ENCODE measurements at places on chromosomes 2 and 18.

- no peak for DNase-seq
Observed at GRCh38 chr2:47089083-47089464, 66.0 kb downstream of the STPG4 start.

DNA sequence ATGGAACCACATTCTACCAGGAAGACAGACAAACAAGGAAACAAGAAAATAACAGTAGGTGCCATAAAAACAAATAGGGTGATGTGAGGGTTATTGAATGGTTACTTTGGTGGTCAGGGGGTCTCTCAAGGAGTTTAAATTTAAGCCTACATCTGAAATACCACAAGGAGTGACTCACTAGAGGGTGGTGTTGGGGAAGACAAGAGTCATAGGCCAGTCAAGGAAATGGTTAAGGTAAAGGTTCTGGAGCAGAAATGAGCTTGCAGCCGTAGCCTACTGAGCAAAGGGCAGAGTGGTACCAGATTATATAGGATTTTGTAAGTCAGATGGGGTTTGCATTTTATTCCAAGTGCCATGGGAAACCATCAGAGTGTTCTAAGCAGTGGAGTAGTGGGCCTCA lies 135.6 kb upstream of the DAPL1 start:
- no peak for DNase-seq

DNA sequence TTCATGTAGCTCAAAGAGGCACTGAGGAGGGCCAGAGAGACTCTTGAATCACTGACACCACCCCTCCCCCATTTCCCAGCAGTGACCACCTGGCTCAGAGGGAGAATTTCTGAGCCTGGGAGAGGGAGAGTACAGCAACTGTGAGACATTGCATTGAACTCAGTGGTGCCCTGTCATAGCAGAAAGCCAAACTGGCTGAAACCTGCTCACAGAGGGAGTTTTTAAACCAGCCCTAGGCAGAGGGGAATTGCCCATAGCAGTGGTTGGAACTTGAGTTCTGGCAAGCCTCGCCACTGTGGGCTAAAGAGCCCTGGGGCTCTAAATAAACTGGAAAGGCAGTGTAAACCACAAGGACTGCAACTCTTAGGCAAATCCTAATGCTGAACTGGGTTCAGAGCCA lies 243.1 kb downstream of the ADCYAP1 start:
- no peak for DNase-seq

- no peak for DNase-seq
Observed at GRCh38 chr2:144477957-144478311, 42.0 kb downstream of the ZEB2 start.

- DNase-seq: no peak
Observed at GRCh38 chr18:27780061-27780745, 396.7 kb downstream of the CDH2 start.

DNA sequence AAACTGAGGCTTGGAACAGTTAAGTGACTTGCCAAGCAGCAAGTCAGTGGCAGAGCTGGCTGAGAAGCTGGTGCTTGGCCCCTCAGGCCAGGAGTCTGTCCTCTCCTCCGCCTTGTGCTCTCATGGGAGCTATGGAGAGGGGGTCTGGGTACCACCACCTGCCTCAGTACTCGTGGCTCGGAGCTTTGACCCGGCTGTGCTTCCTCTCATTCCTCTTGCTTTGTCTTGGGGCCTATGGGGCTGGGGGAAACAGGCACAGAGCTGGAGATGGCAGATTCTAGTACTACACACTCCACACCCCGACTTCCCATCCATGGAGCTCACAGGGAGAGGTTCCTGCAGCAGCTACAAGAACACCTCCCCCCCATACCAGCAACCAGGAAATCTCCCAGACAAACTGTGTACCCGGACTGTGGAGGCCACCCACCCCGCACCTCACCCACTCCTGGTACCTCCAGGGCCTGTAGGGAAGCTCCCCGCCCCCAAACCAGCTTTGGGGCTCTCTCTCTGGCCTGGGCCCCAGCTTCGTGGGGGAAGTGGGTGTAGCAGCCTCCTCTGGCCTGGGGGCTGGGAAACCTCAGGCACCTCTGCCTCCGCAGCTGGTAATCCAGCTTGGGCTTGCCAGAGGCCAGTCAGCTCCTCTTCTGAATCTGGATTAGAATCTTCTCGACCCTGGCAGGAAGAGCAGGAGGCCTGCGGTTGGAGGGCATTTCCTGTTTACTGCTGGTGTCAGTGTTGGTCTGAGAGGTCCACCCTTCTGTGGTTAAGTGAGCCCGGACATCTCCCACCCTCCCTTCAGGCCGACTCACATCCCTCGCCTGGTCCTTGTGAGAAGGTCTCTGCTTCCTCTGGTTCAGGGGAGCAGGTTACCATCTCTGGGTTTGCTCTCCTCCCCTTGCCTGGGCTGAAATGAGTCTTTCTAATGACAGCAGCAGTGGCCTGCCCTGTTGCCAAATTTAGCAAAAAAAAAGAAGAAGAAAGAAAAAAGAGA lies 22.3 kb upstream of the RHOB start:
- DNase-seq: peak; percentile 34

GRCh38 chr2:75959724-75960471 lies 249.2 kb upstream of the GCFC2 start:
- DNase-seq: no peak

DNA sequence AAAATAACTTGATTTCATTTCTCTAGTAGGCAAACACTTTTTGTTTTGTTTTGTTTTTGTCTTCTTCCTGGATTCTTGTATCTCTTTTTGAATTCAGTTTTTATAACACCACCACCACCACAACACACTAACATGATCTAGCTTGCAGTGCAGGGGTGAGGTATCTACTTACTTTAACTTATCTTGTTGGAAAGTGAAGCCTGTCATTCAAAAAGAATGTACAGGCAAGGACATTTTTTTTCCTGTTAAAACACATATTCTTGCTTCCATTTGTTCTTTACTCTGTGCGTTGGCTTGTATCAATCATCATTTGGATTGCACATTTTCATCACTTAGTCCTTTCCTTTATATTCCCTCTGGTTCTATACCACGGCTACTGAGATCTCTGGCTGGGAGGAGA lies 824.2 kb downstream of the PLCL1 start:
- no peak for DNase-seq

GRCh38 chr2:219420687-219421086 lies 2.5 kb downstream of the DES start:
- no peak for DNase-seq

- DNase-seq: no peak
Observed at GRCh38 chr2:239687441-239687840, 286.6 kb upstream of the HDAC4 start.

DNA sequence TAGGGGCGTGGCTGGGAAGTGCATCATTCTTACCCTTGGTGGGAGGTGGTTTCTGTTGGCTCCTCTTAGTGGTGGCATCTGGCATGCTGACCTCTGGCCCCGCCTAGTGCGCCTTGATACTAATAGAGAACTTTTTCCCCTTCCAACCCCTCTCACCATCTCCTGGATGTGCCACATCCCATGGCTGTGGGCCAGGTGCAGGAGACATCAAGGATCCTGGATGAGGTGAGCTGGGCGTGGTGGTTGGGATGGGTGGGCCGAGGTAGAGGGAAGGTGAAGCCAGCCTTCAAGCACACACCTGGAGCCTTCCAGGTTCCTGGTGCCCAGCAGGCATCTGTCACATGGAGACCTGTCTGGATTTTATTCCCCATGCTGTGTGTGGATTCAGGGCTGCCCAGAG lies 149.2 kb downstream of the DYSF start:
- DNase-seq: peak; percentile 41

DNA sequence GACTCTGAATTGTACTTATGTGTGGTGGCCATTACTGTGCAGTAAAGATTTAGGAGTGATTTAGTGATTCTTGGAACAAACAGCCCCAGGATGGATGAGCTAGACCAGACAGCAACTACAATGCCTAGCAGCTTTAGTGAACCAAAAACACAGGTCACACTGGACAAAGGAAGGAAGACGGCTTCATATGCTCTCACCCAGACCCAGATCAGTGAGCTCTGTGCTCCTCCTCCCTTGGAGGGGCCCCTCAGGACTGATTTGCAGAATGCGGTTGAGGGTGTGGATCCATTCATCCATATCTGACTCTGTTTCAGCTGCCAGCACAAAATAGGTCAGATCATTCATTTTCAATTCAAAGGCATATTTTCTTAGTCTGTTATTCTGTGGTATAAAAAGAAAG lies 159.7 kb upstream of the CCDC195 start:
- no peak for DNase-seq

- DNase-seq: no peak
Observed at GRCh38 chr2:216188956-216189355, 79.8 kb downstream of the XRCC5 start.

- no peak for DNase-seq
Observed at GRCh38 chr2:74873012-74873665, 39.2 kb downstream of the HK2 start.

- DNase-seq: no peak
Observed at GRCh38 chr2:21072477-21073242, 28.8 kb upstream of the APOB start.

- no peak for DNase-seq
Observed at GRCh38 chr2:146984014-146984413, 860.8 kb upstream of the ACVR2A start.

DNA sequence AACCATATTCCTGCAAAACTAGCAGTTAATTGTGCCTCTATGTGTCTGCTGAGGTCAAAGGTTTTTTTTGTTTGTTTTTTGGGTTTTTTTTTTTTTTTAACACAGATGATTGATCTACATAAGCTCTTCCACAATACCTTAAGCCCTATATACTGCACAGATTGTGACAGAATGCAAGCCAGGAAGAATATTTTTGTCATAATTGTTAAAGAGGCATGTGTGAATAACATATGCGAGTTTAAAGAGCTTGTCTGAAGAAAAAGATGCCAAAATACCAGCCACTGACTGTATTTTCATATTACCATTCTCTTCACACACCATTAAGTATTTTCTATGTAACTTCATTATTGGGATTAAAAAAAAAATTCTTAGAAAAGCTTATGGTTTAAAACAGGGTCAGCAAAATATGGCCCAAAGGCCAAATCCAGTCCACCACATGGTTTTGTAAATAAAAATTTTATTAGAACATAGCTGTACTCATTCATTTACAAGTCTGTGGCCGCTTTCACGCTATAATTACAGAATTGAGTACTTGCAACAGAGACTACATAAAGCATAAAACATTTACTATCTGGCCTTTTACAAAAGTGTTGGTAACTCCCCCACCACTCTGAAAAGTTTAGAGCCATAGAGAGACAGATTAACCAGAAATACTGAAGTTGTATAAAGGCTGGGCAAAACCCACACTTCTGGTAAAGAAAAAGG lies 89.9 kb downstream of the TRIP12 start:
- DNase-seq: no peak
